ENCODE measurements at places on chromosomes 5 and 9.

- DNase-seq: no peak
These were observed 51.1 kb downstream of the C9orf50 start for GRCh38 chr9:129569502-129570449.

DNA sequence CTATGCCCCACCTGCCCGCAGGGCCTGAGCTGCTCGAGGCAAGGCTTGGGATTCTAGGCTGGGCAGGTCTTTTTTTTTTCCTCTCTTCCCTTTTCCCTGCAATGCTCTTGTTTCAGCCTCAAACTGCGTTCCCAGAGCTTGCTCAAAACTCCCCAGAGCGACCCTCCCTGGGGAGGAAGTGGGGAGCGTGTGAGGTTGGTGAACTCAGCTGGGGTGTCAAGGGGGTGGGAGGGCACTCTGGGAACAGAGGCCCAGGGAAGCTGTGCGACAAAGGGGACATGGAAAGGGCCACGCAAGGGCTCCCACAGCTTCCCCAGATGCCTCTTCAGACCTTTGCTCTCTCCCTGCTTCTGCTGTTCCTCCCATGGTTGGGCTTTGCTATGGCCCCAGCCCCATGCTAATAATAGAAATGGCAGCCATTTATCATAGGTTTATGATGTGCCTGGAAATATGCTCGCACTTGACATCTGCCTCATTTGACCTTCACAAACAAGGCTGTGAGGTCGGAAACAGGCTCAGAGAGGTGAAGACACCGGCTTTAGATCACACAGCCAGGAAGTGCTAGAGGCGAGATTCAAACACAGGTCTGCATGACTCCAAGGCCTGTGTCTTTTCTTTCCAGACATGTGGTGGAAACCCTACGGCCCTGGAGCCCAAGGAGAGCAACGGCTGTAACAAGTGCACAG lies 40.9 kb upstream of the IL17B start:
- DNase-seq: no peak

DNA sequence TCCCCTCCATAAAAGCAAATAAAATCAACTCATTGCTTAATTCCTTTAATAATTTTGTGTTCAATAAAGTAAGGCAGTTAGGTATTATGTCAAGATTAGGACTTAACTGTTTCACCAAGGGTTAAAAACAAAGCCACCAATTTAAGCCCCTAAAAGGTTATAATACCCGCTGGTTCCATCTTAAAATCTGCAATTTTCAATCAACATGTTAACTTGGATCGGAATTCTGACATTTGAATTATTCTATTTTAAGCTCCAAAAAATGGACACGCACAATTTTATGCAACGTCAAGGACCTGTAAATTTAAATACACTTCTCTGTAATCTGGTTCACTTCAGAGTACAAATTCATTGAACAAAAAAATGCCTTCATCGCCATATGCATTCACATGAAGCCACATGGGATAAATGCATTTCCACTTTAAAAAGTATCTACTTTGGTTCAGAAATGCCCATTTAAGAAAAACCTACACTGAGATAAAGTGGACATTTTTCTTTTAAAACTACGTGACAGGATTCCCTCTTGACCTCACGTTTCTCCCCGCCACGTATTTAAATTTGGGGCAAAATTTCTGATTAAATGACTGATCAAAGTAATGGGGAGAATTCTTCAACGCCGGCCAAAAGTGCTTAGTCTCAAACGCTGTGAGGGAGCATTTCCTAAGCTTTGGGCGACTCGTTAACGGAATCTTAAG lies 721 bp downstream of the GIN1 start:
- DNase-seq: no peak

DNA sequence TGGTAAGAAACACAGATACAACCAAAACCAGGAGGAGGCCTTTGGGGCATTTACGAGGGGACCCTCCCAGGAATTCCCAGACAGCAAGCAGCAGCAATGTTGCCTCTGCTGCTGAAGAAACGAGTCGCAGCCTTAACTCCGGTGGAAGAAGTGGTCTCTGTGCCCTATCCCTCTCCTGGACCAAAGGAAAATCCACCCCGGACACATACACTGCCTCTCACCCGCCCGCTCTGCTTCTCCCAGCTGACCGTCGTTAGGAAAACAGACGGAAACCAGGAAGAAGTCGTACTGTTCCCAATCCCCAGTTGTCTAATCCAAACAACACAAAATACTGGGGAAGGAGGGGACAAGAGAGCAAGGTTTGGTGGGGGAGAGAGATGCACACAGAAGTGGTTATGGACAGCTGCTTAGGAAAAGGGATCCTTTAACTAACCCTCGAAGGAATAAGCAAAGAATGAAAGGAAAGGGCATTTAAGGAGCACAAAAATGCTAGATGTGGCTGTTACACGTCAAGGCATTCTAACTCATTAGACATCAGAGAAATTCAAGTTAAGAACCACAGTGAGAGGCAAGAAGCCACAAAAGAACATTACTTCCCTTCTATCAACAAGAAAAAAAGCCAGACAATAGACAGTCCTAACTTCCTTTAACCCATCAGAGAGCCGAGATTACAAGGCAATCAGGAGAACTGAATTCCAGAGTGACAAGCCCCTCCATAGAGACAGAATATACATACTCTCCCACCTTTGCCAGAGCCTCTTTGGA lies 71.9 kb downstream of the ACTL7B start:
- no peak for DNase-seq

DNA sequence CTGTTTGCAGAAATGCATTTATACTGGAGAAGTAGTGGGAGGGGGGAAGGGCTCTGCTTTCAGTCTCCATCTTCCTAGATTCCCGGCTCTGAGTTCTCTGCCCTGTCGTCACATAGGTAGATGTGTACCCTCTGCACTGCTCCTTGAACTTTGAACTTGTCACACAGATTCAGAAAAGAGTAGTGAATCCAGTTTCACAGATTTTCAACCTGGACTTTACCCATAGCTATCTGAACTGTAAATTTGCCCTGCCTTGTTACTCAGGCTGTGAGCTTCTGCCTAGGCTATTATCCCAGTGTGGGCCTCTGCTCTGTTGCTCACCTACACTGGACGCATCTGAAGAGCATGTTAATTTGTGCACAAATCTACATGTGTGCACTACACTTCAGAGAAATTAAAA lies 12.8 kb upstream of the C9orf152 start:
- DNase-seq: no peak

DNA sequence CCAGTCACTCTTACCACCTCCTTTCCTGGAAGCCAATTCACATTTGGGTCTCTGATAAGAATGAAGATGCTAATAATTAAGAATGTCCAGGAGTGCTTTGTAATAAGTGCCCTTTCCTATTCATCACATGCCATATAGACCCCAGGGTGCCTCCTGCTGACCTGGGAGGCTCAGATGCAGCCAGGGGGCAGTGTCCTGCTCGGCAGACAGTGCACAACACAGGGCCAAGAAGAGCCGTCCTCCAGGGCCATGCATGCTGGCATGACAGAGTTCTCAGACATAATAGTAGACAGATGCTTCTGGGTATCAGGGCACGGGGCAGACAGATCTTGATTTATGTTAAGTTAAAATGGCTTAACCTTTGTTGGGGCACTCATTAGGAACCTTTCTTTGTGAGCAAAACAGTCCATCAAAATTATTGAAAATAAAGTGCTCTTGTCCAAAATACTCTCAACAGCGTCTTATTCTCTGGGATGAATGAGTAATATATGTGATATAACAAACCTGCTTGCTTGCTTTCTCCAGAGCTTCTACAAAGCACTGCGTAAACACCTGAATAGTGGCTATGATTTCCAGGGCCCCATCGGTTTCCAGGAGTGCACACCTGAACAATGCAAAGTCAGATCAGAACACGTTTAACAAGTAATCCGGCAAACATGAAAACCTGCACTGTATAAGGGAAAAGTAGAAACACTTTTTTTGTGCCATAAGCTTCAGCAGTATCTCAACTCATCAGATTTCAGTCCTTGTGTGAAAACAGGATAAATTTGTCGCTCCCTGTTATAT lies 192.7 kb downstream of the FANCC start:
- no peak for DNase-seq
